Activated CD8-positive, alpha-beta memory T cell treated with anti-CD3 and anti-CD28 coated beads for 48 hours (primary cell): ENCODE measurements at places on chromosomes 7 and 10.

DNA sequence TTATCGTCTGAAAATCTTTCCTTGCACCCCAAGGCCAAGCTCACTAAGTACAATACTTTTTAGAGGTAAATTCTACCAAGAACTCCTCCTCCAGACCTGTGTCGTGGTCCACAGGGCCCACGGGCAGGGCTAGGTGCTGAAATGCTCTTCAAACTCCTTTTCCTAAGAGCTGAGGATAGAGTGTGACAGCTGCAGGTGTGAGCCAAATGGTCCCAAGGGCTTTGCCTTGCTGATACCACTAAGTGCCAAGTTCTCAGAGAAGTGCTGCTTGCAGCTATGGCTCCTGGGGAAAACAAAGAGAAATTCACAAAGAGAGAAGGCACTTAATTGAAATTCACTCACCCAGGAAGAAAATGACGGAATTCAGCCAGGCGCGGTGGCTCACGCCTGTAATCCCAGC lies 868.9 kb upstream of the AUTS2 start:
- DNase-seq = no peak

- DNase-seq = no peak
These were observed 70.5 kb downstream of the SDK1 start for GRCh38 chr7:3371601-3372000.

GRCh38 chr7:106765727-106766355 lies 99.2 kb upstream of the PIK3CG start:
- DNase-seq = no peak

- no peak for DNase-seq
These were observed 10.5 kb downstream of the RHBDD2 start for GRCh38 chr7:75889223-75889825.

GRCh38 chr7:2114052-2114451 lies 118.7 kb downstream of the MAD1L1 start:
- DNase-seq = no peak
